T-helper 2 cell (primary cell): ENCODE measurements at places on chromosomes 4 and X.

GRCh38 chr4:80788798-80789197 is 241.7 kb upstream of the BMP3 start:
- no peak for DNase-seq

- DNase-seq: no peak
Observed at GRCh38 chr4:160180211-160180610, 1077.3 kb downstream of the RAPGEF2 start.

- DNase-seq: no peak
Observed at GRCh38 chr4:89009761-89010369, 47.1 kb downstream of the FAM13A start.

GRCh38 chr4:55251342-55251741 is 94.7 kb upstream of the SRD5A3 start:
- no peak for DNase-seq

DNA sequence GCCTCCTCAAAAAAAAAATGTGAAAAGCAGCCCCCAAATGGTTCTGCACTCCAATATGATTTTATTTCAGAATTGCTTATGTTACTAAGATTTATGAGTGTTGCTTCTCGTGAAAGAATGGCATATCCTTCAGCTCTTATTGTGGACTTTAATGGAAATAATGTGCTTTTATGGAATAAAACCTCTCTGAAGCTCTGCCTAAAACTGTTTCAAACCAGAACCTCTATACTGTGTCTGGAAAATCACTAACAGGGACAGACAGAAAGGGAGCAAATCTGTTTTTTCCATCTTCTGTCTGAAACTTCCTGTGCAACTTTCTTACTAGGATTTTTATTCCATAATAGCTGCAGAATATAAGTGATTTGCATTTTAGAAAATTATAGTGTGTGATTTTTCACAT is 493.1 kb downstream of the ANKRD50 start:
- DNase-seq: no peak

- DNase-seq: no peak
Observed at GRCh38 chrX:1012678-1013300, 199.7 kb downstream of the CRLF2 start.

DNA sequence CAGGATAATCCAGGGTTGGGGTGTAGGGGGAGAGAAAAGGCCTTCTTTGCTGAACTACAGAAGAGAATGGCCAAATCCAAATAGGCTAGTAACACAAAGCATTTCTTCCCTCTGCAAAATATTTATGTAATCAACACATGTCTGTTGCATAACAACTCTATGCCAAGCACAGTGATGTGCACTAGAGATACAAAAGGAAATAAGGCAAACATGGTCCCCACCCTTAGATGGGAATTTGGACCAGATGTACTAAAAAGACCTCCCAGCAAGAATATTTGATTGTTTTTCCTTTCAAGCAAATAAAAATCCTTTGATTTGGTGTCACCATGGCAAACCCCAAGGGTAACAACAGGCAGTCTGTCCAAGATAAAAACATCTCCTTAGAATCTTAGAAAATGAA is 177.6 kb upstream of the FGF13 start:
- DNase-seq: no peak

DNA sequence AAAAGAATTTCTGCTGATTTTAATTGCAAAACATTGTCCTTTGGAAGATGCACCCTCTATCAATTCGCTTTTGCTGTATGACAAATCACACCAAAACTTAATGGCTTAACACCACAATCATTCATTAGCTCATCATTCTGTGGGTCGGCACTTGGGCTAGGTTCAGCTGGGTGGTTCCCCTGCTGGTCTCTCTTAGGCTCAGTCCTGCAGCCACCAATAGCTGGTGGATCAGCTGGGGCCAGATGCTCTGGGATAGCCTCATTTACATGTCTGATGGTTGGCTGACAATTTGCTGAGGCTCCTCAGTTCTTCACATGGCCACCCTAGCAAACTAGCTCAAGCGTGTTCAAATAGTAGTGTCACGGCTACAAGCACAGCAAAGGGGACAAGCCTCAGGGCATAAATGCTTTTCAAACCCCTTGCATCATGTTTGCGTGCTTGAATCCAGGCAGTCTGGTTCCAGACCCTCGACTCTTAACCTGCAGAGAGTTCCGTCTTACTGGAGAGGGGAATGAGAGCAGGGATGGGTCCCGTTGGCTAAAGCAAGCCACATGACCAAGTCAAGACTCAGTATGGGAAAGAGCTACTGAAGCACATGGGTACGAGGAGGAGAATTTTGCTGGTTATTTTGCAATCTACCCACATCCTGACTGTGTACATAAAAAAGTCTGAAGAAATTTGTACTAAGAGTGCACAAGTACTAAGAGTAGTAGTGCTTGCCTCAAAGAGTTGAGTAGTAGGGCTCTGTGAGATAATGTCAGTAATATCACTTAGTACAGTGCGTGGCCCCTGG is 7.5 kb upstream of the ACSL1 start:
- no peak for DNase-seq

- no peak for DNase-seq
Observed at GRCh38 chrX:147217334-147217733, 402.8 kb upstream of the CXorf51A start.

DNA sequence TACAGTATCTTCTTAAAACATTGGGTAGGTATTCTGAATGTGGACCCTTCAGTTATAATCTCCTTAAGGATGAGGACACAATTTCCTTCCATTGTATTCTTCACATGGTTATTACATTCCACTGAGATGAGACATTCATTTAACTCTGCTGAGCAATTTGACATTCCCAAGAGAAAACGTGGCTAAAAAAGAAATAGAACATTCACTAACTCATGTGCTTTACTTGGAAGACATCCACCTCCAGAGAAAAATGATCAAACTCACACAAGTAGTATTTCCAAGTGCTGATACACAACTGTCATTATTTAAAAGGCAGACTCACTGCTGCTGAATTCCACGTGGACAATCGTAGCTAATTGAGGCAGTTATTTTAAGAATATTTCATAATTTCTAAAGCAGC is 227.9 kb upstream of the ANKRD50 start:
- DNase-seq: no peak
